ENCODE measurements at places on chromosomes 4 and X. TPM values are rescaled to one million over a fixed set of nuclear protein-coding genes. Genes with fewer than 3 reads are reported as not detected.

Gene PPP4R3C
- polyA plus RNA-seq = not detected

Gene BCOR
- polyA plus RNA-seq = 35.3 TPM

Gene F8A3
- polyA plus RNA-seq = 4.4 TPM

Gene DUX4
- polyA plus RNA-seq = 0.06 TPM

Gene SLC6A14
- 1.1 TPM for polyA plus RNA-seq

Gene RNF175
- 1.1 TPM for polyA plus RNA-seq

Gene ZNF630
- 3.8 TPM for polyA plus RNA-seq

Gene ANXA10
- 0.24 TPM for polyA plus RNA-seq

Gene SHROOM3
- polyA plus RNA-seq = 27.8 TPM

Gene GPR34
- 10.5 TPM for polyA plus RNA-seq

GRCh38 chr4:152165146-152165545 is 370.7 kb downstream of the FBXW7 start:
- no peak for DNase-seq

GRCh38 chr4:58192217-58192616 is 1082.0 kb upstream of the IGFBP7 start:
- DNase-seq = no peak

DNA sequence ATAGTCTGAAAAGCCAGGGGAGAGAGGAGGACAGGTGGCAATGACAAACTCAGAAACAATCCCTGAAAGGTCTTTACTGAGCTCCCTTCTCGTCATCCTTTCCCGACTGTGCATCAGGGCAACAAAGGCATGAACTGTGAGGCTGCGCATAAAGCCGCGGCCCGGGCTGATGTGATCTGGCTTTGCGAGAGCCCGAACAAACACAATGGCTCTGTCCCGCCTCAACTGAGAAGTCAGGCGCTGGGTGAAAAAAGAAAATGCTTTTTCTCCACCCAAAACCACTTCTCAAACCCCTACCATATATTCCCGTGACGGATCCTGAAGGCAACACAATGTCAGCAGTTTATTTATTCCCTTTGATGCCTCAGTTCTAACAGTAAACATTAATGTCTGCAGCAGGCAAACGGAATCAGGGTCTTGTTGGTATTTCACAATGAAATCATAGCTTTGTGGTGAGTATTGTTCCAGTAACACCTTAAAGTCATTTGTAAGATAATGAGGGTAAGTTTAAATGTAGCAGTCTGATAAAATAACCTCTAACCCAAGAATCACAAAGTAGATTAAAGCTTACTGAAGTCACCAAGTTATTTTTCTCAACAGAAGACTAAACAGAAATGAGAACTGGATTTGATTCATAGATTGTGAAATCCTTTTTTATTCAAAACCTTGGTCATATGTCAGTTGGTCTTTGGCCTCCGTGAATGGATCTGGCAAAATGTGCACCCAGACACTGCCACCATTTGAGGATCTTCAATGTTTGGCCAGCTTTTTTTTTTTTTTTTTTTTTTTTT is 67.4 kb downstream of the APBB2 start:
- no peak for DNase-seq

GRCh38 chrX:25226151-25226550 is 210.4 kb upstream of the ARX start:
- no peak for DNase-seq

GRCh38 chrX:69037786-69038185 is 127.5 kb downstream of the PJA1 start:
- no peak for DNase-seq

GRCh38 chr4:101931619-101932018 is 141.1 kb downstream of the BANK1 start:
- no peak for DNase-seq

DNA sequence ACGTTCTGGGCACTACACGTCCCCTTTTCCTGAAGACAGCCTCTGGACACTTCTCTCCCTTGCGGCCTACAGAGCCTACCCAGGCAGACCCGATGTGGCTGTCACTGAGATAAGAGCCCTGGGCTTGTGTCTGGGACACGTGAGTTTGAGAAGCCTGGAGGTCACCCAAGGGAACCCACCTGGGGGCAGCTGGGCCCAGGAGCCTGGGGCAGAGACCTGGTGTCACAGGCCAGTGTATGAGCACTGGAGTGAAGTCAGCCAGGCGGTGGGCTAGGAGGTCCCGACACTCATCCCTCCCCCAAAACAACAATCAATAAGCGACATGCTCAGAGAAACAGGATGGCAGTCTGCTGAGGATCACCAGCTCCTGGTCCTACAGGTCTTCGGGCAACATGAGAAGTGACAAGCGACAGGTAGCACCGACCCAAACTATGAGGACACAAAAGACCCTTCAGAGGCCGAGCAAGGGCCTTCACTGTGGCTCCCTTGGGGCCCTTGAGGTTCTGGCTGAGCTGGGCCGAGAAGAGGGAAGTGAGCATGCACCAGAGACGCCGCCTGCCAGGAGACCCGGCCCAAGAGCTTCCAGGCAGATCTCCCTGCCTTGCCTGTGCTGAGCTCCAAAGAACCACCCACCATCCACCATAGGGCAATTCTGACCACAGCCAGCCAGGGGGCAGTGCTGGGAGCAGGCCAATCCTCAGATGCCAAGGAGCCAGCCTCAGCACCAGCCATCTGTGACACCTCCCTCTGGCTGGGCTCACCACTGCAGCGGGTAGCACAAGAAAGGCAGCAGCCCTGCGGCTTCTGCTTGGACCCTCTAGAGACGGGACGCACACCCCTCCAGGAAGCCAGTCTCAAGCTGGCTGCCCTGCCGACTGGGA is 11.0 kb upstream of the DUSP9 start:
- no peak for DNase-seq

DNA sequence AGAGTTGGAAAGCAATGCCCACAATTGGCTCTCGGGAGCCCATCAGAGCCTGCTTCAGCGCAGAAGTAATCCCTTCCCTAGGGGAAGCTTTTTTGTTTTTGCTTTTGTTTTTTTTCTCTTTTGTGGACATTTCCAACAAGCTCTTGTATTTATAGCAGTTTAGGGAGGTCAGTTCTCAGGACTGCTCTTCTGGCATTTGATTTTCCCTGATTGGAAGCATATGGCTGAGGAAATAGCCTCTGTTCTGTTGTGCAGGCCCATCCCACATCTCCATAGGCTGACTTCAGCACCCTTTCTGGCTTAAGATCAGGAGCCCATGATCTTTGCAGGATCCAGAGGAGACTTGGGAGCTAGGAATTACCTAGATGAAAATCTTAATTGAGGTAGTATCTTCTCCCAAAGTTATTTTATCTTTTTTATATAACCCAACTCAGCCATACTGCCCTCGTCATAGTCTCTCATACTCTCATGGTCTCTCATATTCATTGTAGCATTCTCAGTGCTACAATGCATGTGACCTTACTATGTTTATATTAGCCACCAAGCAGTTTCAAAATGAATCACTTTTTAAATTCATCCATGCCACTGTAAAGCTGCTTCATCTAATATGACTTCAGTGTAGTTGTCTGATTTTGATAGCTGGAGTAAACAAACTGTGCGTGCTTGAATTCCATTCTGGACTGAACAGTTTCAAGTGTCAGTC is 16.7 kb downstream of the PAGE4 start:
- DNase-seq = no peak

DNA sequence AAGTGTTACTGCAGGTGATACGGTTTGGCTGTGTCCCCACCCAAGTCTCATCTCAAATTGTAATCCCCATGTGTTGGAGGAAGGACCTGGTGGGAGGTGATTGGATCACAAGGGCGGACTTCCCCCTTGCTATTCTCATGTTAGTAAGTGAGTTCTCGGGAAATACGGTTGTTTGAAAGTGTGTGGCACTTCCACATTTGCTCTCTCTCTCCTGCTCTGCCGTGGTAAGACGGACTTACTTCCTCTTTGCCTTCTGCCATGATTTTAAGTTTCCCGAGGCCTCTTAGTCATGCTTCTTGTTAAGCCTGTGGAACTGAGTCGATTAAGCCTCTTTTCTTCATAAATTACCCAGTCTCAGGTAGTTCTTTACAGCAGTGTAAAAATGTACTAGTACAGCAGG is 65.2 kb upstream of the SLC7A11 start:
- DNase-seq = no peak

- peak; percentile 10 for DNase-seq
These were observed 79.8 kb downstream of the NYX start for GRCh38 chrX:41526925-41527324.

DNA sequence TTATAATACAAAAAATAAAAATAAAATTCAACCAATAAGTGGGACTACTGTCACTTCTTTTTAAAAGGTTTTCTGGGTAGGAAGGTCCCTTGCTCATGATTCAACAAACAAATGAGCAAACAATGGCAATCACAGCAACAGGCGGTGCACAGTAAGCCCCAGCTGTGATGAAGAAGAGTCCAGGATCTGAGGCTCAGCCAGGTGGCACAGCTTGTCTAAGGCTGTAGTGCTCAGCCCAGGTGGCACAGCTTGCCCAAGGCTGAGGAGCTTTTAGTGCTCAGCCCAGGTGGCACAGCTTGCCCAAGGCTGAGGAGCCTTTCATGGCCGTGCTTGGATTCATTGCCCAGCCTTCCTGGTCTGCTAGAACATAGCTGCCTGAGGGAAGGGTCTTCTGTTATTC is 75.0 kb downstream of the ZFYVE28 start:
- DNase-seq = no peak

DNA sequence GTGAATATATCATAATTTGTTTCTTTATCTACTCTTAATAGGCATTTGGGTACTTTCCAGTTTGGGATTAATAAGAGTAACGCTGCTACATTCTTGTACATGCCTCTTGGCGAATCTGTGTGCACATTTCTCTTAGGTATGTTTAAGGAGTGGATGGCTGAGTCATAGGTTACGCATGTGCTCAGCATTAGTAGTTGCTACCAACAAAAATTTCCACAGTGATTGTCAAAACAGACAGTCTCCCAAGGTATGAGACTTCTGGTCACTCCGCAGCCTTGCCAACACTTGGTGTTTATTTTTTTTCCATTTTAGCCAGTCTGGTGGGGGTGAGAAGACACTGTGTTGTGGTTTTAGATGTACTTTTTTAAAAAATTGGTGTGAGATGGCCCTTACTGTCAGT is 44.6 kb downstream of the FGFBP1 start:
- no peak for DNase-seq

- no peak for DNase-seq
These were observed 427.1 kb upstream of the FAM47C start for GRCh38 chrX:36581030-36581429.

GRCh38 chrX:19133231-19133630 is 11.0 kb upstream of the ADGRG2 start:
- DNase-seq = no peak

DNA sequence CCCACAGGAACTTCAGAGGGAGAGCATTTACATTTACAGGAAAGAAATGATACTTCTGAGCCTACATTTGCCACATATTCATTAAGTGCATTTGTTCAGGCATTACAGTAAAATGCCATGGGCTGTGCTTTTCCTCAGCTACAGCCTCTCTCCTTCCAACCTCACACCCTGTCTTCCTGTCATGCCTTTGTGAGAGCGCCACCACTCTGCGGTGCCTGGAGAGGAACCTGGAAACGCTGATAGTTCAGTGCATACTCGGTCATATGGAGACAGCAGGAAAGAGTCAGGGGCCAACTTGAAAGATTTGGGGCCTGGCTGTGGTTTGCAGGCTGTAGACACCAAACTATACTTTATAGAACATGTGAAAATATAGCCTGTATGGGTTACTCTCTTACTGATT is 40.5 kb downstream of the NFKB1 start:
- no peak for DNase-seq

DNA sequence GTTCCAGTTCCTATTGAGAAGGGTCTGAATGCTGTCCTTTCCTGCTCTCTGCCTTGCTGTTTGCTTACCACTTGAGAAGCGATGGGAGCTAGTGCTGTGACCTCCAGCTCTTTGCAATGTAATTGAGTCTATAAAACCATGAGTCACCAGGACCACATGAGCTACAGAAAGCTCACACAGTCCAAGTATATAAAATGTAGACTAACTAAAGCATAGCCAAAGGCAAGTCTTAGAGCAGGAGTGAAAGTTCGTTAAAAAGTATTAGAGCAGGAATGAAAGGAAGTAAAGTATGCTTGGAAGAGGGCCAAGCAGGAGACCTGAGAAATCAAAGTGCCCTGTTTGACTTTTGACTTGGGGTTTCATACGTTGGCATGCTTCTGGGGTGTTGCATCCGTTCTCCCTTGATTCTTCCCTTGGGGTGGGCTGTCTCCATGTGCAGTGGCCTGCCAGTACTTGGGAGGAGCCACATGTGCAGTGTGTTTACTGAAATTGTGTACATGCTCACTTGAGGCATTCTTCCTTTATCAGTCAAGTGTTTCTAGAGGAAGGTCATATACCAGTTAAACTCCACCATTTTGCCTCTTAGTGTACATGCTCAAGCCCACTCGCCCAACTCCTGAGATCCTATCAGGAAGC is 71.3 kb upstream of the KIT start:
- DNase-seq = peak; percentile 93

DNA sequence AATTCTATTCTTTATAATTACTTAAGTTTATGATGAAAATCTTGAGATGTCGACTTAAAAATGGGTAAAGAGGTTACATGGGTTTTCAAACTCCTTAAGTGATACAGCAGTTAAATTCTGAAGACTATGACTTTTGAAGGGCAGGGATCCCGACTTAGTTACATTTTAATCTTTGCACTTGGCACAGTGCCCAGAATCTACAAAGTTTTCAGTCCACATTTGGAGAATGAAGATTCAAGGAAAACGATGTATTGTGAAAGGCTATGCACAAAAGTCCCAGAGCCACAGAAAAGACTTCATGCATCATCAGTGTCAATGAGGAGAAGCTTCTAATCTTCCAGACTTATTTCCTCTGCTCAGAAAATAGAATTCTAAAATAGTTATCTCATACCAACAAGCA is 36.3 kb upstream of the GRPR start:
- peak; percentile 31 for DNase-seq

GRCh38 chr4:106565727-106566126 is 197.1 kb upstream of the GIMD1 start:
- DNase-seq = no peak

DNA sequence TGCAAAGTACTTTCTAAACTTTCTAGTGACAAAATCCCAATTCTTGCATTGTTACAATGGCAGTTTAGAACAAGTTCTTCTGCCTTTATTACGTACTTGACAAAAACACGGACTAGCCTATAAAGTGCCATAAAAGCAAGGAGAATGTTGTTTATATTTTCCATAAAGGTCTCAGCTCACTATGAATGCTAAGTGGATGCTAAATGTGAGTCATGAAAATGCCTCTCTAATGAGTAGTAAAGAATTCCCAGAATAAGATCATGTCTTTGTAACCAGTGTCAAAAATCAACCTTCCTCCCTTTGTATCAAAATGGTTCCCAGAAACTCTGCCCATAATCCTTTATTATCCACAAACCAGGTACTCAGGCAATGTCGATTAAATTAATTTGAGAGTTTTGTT is 539.8 kb upstream of the SLIT2 start:
- DNase-seq = no peak

- no peak for DNase-seq
These were observed 15.8 kb upstream of the DHRSX start for GRCh38 chrX:2516623-2517022.

- DNase-seq = no peak
These were observed 161.8 kb downstream of the SH3KBP1 start for GRCh38 chrX:19725641-19726040.

DNA sequence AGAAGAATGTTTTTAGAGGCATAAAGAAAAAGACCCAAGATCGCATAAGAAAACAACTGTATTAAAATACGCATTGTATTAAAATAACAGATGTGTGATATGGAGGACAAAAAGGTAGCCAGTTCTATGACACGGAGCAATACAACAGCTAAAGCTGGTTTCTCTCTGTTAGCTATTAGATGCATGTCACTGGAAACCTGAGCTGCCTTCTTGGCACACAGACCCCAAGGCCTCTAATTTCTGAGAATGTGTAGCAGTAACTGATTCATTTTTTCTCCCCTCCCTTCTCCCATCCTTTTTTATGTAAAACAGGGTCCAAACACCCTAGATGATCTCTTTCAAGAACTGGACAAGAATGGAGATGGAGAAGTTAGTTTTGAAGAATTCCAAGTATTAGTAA is 4.1 kb downstream of the S100G start:
- no peak for DNase-seq
